ENCODE measurements at places on chromosomes 5 and 9. TPM values are rescaled to one million over a fixed set of nuclear protein-coding genes. Genes with fewer than 3 reads are reported as not detected.
A peak's percentile ranks its signal among the peaks of the same experiment; 100 is the strongest.

DNA sequence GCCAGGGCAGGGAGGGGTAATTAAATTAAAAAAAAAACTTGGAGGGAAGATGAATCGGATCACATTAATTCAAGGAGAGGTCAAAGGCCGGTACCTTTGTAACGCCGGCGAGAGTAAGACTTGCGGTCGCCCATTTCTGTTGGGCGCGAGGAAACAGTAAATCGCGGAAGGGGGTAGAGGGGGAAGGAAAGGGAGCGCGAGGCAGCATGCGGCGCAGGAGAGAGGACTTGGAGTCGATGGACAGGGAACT lies 324 bp upstream of the RGMB start:
- DNase-seq: no peak

GDF9 gene
- total RNA-seq: 0.76 TPM

DNA sequence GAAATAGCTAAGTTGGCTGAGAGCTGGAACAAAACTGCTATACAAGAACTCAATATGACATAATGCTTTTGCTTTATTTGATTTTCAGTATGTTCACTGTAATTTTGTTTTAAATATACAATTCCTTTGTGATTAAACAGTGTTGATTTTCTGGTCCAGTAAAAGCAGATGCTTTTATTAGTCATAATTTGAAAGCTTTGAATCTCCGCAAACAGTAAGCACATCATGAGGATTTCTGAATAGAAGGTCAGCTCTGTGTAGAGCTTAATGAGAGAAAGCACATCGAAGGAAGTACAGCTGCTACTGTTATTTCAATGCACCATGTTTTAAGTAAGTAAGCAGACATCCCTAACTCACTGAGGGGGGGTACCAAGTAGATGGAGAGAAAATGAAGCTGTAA lies 701.3 kb upstream of the ACO1 start:
- no peak for DNase-seq

TEK gene
- total RNA-seq: 5.6 TPM

DNA sequence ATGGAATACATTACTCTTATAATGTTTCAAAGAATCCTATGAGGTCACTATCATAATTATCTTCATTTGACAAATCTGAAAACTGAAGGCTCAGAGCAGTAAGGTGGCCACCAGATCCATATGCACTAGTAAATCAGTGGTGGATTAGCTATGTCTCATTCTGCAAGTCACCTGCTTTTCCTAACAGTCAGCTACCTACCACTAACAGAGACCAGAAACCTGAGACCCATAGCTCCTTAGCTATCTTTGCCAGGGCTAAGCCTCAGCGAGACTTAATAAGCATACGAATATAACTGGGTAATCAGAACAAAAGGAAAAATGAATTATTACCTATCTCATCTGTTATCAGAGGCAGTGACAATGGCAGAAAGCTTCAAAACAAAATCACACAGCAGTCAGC lies 118.7 kb downstream of the AUH start:
- DNase-seq: no peak

- DNase-seq: no peak
Observed at GRCh38 chr5:125604104-125604503, 819.1 kb upstream of the GRAMD2B start.

LRRC19 gene
- 44.6 TPM for total RNA-seq

- no peak for DNase-seq
Observed at GRCh38 chr5:115433918-115434317, 110.7 kb downstream of the FEM1C start.

FOXD4L3 gene
- total RNA-seq: 0.12 TPM

DNA sequence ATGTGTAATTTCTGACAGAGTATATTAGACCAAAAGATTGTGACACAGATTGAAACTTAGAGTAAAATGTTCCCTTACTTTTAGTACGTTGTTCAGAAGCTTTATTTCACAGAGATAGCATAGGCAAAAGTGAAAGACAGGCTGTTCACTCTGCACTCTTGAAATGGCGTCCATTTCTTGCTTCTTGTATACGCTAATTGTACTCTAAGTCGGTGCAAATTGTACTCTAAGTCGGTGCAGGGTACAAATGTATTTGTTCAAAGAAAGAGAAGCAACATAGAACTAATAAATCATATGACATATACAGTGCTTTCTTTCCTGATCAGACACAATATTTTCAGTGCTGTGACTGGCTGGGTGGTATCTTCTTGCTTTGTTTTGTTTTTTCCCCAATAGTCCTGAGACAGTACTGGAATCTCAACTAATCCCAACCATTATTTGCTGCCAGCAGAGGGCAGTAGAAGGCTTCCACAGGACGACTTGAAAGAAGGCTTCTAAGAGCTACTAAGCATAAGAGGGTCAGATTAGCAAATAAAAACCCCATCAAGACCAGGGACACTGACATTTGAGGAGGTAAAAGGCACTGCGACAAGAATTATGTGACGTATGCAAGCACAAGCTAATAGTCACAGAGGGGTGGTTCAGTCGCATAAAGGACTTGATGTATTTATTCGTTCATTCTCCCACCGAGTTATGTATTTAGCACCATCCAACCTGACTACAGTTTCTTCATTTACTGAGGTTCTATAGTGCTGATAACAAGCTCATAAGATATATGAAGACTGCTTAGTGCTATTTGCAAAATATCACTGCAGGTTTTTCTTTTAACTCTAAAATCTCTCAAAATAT lies 831.8 kb downstream of the TAF11L14 start:
- DNase-seq: peak; percentile 62

- DNase-seq: peak; percentile 82
Observed at GRCh38 chr9:113564498-113565237, 101.1 kb downstream of the RGS3 start.

GRCh38 chr9:2403701-2404100 lies 217.9 kb upstream of the VLDLR start:
- DNase-seq: no peak

PIP5K1B gene
- total RNA-seq: 10.2 TPM

- no peak for DNase-seq
Observed at GRCh38 chr5:80192507-80193241, 63.2 kb downstream of the SERINC5 start.

DNA sequence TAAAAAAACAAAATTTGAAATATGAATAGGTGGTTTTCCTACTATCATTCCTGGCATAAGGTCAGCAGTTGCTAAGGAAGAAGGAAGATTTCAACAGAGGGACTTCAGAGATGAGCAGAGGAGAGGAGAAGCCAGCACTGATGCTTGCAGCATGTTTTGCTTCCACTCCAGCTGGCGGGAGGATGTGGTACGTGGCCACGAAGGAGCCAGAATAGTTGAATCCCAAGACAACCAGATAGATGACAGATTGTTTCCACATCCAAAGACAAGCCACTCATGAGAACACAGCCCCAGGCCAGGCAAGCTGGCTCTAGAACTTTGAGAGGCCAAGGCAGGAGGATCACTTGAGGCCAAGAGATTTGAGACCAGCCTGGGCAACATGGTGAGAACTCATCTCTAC lies 15.1 kb downstream of the TIMD4 start:
- DNase-seq: no peak

DNA sequence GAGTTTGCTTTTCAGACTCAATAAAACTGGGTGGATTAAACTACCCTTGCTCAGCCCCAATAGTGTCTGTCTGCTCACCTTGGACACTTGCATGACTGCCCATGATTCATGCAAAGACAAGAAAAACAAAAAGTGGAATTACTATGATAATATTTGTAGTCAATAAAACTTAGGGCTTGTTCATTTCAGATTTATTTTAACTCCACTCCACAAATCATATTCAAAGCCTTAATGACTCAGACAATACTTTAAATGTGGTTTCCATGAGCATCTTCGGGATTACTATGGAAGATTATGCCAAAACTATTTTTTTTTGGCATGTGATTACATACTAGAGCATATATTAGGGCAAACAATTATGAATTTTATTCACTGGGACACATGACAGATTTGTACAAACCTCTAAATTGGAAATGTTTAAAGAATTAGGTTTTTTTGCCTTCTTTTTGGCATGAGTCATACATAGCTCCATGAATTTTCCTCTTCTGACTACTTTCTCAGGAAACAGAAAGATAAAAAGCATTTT lies 468.9 kb downstream of the ACTL7B start:
- DNase-seq: no peak

PDCD1LG2 gene
- not detected for total RNA-seq

DNA sequence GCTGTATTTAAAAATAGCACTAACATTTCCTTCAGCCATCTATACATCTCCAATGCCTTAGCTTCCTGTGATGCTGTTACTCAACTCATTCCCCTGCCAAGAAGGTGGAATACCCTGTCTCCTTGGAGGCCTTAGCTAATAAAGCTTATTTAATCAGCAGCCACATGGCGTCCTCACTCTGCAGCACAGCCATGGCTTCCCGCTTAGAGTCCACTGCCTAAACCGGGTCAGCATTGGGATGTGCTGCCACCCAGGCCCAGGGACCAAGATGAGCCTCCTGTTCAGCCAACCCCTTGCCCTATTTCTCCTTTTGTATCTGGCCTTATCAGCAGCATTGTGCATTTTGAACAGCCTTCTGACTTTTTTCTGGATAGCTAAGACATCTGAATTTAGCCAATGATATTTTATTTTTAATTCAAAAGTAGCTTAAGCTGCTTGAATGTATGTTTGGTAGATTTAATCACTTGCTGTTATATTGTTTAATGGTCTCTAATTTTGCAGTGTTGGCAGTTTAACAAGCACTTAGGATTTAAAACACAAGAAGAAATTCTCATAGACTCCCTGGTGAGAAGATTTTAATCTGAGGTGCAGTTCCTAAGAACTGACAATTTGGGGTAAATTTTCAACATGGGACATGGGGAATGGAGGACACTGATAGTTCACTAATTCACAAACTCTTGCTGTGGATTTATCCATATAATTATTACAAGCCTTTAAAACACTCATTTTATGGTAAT lies 113.0 kb downstream of the RPS23 start:
- peak; percentile 23 for DNase-seq

MCCC2 gene
- 26.8 TPM for total RNA-seq

DNA sequence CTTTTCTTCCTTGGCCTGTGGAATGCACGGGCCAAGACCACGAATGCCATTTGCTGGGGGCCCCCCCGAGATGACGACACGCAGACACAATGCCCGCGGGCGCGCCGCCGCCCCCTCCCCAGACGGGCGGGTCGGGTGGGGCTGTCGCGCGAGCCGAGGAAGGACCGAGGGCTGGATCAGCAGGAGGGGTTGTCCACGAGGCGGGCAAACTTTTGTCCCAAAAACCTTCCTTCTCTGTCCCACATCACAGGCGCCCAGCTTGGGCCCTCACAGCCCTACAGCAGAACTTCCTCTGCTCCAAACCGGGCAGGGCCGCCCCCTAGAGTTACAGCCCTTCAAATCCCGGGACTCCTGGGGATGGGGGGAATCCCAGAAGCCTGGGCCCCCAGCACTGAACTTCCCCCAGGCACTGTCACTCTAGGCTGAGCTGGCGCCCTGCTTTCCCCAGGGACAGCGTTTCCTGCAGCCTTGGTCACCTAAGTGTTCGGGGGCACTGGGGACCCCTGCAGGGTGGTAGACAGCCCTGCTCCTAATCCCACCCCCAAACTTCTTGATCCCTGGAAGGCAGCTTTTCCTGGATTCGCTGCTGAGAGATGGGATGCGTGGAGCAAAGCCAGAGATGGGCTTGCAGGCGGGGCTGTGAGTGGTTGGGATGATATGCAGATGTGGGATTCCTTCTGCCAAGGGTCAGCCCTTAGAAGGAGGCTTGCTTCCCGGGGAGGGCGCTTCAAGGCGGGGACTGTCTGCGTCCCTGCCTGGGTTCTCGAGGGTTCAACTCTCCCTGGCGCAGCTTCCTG lies 980 bp downstream of the COL5A1 start:
- DNase-seq: peak; percentile 68

CD14 gene
- total RNA-seq: 0.84 TPM

GDA gene
- 23.6 TPM for total RNA-seq

PHF24 gene
- 0.08 TPM for total RNA-seq

GRCh38 chr9:127525401-127526188 lies 74.3 kb downstream of the LRSAM1 start:
- DNase-seq: no peak

GRCh38 chr9:123739387-123739786 lies 190.5 kb downstream of the DENND1A start:
- DNase-seq: no peak

DNA sequence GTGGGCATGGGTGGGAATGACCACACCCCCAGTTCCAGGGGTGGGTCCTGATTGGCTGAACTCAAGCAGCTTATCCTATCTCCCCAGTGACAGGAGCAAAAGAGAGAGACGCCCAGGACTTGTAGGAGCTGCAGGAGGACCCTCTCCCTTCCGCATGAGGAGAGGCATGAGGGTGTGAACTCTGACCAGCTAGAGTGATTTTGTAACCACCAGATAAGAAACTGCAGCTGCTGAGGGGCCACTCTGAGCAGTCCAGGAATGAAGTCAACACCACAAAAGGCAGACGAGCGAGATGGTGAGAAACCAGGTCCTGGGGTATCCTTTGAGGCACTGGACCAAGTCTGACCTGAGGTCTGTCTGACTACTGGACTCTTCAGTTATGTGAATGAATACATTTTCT lies 521.9 kb downstream of the BNC2 start:
- DNase-seq: no peak

CDC20B gene
- 0.30 TPM for total RNA-seq

GRCh38 chr5:52804387-52804791 lies 16.7 kb downstream of the ITGA1 start:
- DNase-seq: no peak

PCDHAC2 gene
- total RNA-seq: 6.8 TPM

DNA sequence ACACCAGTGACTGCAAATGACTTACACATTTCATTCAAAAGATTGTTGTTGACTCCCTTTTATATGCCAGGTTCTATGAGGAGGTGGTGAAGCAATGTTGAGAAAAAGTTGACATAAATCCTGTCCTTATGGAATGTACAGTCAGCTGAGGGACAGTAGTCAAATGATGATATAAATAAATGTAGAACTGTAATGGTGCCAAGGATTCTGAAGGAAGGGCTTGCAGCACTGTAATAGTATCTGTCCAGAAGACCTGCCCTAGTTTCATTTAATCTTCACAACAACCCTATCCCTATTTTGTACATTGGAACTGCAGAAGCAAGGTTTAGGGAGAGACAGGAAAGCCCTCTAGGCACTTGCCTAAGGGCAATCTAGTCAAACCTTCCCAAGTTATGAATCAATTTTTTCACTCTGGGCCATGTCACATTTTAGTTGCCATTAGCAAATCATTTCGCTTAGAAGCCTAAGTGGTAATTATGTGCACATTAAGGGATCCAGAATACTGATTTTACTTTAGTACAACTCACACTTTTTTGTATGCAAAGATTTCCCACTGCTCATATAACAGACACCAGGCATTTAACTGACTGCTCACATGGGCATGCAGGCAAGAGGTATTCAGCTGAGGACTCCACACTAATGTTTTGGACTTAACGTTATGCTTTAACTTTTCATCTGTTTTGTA lies 34.5 kb upstream of the LIFR start:
- no peak for DNase-seq

DNA sequence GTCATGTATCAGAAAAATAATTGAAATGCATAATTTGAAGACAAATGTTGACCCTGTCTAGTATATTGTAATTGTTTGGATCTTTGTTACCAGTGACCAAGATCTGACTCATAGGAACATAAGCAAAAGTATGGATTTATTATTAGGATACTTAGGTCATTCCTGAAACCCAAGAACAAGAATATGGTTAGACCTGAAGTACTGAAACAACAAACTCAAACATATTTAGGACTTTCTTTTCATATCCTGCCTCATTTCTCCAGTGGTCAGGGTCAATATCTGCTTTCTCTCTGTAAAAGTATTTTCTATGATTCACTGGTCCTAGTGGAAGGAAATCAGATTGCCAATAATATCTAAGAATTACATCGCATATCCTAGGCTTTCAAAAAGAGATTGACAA lies 1937.1 kb upstream of the WWC1 start:
- DNase-seq: no peak

Measured in hepatocyte (in vitro differentiated cells).